ENCODE measurements at places on chromosomes 6 and 20.
A peak's percentile ranks its signal among the peaks of the same experiment; 100 is the strongest.

GRCh38 chr20:17024513-17025119, 202.2 kb upstream of the PCSK2 start:
- DNase-seq, result no peak

DNA sequence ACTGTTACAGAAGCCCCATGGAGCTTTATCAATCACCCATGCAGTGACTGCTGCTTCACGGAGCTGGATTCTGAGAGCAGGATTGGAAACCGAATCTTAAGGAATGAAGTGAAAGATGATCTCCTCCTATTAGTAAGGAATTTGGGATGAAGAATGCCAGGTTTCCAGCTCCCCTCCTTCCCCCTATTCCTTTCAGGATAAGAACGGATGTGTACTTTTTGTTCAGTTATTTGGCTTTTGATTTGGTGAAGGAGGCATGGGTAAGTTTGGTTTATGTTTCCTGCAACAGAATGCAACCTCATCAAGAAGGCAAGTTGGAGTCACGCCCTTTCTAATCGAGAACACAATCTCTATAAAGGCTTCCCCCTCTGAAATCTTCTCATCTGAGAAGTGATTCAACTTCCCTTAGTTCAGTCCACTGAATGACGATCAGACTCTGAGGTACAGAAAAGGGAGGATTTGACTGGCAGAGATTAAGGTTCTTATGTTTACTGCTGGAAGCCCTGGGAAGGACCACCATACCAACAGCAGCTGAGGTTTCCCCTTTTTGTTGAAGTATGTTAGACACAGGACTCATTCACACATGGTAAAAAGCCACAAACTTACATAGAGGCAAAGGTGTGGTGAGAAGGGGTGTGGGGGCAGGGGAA, 5.5 kb downstream of the ELMO2 start:
- peak; percentile 80 for DNase-seq

- no peak for DNase-seq
These were observed 103.1 kb upstream of the POPDC3 start for GRCh38 chr6:105282631-105283585.

GRCh38 chr6:124054034-124054433, 250.4 kb downstream of the NKAIN2 start:
- DNase-seq, result no peak

DNA sequence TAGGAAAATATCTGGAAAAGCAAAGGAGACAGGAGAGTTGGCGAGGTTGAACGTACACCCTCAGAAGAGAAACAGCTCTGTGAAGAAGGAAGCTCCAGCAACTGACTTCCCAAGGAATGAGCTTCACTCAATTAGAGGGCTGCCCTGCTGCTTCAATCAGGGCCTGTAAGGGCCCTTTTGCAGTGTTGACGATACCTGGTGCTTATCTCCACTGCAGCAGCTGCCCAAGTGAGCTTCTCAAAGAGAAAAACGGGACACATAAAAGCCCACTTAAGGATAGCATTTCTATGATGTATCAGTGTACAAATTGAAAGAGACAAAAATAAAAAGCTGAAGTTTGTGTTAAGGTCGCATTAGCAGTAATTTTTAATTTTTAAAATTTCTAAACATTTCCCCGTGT, 16.4 kb downstream of the SEC63 start:
- no peak for DNase-seq

GRCh38 chr20:36471885-36472636, 69.3 kb upstream of the MYL9 start:
- DNase-seq, result no peak

GRCh38 chr6:69801711-69802110, 4.9 kb upstream of the LMBRD1 start:
- no peak for DNase-seq

DNA sequence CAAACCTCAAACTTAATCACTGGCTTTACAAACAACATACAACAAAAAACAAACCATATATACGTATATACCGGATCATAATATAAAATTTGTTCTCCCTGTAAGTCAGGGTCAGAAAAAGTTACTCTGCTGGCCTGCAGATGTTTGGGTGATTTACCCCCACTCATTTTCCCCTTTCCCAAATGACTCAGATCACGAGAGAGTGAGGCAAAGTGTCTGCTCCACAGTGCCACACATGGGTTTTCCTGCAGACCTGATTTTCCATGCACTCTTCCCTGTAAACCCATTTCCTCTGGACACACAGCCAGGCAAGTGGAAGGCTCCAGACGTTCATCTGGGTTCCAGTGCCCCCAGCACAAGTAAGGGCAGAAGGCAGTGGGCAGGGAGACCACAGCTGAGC, 23.5 kb downstream of the GFOD1 start:
- DNase-seq, result no peak

DNA sequence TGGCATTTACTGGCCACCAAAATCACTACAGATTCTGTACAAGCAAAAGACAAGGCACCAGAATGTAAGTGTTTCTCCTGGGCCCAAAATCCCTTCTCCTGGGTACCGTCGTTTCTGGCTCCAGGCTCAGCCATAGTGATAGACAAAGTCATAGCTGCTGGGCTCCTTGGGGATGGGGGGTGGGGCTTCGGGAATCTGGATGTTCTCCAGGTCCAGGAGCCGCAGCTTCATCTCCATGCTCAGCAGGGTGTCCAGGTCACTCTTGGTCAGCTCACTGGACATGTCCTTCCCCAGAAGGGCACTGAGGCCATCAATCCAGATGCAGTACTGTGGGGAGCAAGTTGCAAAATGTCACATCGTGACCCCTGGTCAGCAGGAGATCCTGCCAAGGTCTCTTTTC, 39.2 kb downstream of the ELMO2 start:
- no peak for DNase-seq

DNA sequence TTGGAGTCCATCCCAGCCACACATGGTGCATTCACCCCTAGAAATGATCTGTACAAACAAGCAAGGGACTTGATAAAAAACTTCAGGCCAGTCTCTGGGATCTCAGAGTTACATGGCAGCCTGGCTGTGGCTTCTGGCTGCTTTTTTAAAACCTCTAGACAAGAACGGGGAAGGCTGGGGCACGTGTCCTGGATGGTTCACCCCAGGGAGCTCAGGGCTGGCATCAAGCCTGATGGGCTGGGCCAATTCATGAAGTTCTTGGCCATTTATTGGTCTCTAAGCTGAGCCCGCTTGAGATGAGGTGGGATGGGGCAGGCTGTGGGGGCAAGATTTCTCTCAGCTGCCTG, 10.4 kb upstream of the ZFAND3 start:
- DNase-seq, result no peak

GRCh38 chr20:15814360-15814759, 758.9 kb downstream of the KIF16B start:
- no peak for DNase-seq

- DNase-seq, result no peak
These were observed 11.4 kb downstream of the TAGAP start for GRCh38 chr6:159033160-159034049.

DNA sequence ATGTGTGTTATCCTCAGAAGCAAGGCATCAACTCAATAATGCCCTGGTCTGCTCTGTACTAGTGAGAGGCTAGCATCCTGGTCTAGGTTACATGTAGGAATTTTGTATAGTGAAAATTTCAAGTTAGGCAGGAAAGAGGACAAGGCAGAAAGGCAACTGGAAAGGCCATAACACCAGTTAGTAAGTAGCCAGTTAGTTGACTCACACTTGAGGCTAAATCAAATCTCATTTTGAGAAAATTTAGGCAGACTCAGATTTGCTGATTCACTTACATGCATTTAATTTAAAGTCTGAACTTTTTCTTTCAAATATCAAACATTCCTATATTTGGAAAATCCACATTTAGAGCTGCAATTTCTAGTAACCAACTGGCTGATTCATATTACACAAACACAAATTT, 184.5 kb upstream of the TCF21 start:
- no peak for DNase-seq

GRCh38 chr20:49724408-49725223, 10.9 kb upstream of the B4GALT5 start:
- peak; percentile 42 for DNase-seq

DNA sequence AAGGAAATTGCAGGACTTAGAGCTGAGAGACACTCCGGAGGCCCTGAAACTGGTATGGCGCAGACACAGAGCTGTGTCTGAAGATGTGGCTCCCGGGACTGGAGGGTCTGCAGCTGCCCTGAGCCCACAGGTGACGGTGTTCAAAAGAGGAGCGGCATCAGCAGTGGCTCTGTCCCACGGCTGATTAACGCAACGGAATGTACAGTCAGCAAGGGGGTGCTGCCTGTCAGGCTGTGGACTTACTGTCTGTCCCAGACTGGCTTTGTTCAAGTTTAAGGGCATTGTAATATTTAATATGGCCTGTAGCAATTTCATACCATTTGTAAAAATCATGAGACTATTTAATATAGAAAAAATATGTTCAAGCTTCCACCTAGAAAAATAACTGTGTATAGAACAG, 228.0 kb upstream of the TAB2 start:
- DNase-seq, result no peak

DNA sequence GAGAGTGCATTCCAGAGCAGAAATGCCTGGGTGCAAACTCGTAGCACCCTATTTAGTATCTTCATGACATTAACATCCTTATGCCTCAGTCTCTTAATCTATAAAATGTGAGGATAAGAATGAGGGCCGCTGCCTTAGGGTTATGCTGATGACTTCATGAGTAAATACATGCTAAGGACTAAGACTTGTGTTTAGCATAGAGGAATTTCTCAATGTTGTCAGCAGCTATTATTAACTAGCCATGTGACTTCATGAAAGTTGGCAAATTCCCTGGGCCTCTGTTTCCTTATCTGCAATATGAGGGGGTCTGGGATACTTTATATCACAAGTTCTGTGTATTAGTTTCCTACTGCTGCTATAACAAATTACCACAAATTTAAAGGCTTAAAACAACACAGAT, 108.1 kb upstream of the RIPOR2 start:
- no peak for DNase-seq

DNA sequence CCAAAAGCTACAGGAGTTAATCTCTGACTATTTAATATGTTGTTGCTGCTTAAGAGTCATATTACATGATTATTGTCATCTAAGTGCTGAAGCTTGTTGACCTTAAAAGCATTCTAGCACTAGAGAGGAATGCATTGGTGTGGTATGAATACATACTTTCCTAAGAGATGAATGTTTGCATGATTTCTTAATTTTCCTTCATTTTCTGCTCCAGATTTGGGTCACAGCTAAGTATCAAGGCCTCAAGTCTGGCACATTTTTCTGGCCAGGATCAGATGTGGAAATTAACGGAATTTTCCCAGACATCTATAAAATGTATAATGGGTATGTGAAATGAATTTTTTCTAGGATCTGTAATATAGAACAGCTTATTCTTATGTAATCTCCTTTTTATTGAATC, 53.6 kb downstream of the ENPP1 start:
- no peak for DNase-seq

GRCh38 chr20:44523746-44524145, 1.9 kb upstream of the SERINC3 start:
- no peak for DNase-seq

DNA sequence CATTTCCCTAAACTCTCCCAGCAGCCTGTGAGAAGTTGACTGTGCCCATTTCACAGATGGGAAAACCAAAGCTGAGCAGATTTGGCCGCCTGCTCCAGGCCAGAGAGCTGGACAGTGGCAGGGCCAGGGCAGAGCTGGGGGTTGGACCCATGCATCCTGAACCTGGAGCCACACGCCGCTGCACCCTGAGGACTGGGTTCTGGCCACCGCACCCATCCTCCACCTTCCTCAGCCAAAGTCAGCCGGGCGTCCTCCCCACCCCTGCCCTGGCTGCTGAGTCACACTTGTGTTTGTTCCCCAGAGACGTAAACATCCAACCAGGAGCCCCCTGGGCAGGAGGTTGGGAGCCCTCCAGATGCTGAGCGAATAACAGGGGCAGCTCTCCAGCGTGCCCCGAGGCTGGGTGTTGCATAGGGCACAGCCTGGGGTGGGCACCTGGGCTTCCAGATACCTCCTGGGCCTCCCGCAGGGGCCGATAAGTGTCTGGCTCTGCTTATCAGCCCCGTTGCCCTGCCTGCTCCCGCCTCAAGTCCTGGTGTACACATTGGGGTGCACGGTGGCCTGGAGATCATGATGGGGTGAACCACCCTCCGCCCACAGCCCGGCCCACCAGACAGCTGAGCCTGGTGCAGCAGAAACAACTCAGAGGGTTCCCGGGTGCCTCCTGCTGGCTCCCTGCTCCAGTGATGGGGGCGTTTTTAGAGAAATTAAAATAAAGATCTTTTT, 23.8 kb downstream of the RBM38 start:
- DNase-seq, result no peak

- DNase-seq, result peak; percentile 71
These were observed 176.7 kb downstream of the HACE1 start for GRCh38 chr6:104682722-104683643.

- DNase-seq, result peak; percentile 31
These were observed 641 bp downstream of the ARFGEF2 start for GRCh38 chr20:48921883-48922820.

DNA sequence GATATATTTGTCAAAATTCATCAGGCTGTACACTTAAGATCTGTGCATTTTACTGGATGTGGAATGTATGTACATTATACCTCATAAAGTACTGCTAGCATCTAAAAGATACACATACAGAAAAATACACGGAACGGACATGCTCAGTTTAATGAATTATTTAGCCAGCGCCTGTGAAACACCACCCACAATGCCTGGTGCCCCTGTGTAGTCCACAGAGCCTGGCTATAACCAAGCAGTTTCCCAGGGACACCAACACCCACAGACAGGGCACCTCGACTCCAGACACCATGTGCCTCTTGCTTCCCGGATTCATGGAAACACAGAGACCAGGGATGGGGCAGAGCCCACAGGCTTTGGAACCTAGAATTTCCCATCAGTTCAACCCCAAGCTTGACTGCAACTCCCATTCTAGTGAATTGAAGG, 17.4 kb upstream of the ARMC12 start:
- DNase-seq, result no peak

DNA sequence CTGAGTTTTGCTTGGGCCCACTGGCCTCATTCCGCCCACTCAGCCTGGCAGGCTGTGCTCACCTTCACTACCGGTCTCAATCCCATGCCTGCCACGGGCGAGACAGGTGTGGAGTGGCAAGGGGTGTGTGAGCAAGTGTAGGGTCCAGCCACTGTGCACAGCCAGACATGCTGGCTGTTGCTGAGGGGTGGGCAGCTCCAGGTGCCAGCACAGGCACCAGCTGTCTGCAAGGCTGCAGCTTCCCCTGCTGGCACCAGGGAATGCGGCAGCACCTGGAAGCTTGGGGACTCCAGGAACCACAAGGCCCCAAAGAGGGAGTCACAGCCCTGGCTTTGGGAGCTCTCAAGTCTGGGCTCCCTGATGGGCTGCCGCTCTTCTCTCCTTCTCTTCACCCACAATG, 372.7 kb downstream of the CBLN4 start:
- no peak for DNase-seq

- no peak for DNase-seq
These were observed 27.0 kb downstream of the ELOVL5 start for GRCh38 chr6:53321701-53322100.

GRCh38 chr6:116351101-116351500, 19.6 kb upstream of the DSE start:
- DNase-seq, result no peak

GRCh38 chr6:140817176-140817575, 1315.5 kb upstream of the GJE1 start:
- no peak for DNase-seq

- DNase-seq, result no peak
These were observed 41.9 kb upstream of the ADGRF5 start for GRCh38 chr6:46963626-46964025.

GRCh38 chr6:21742238-21742660, 148.7 kb downstream of the SOX4 start:
- no peak for DNase-seq

Data from CD4-positive, alpha-beta T cell treated with Interleukin-17A for 1 hour (primary cell).